ENCODE measurements at places on chromosomes 11 and 22.

DNA sequence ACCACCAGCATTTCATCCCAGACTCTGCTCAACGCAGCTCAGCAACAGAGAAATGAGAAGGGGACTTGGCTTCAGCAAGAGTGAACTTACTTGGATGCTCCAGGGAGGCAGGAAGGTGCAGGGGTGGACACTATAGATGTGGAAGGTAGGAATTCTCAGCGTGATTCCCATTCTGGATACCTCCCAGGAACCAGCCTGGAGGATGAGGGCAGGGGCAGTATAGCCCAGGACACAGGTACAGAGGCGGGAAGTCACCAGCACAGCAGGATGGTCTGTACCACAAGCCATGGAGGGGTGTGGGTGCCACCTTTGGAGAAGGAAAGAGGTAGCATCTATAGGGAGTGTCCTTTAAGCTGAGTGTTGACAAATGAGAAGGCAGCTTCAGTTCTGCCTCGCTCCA lies 1275.2 kb downstream of the TBC1D22A start:
- DNase-seq: no peak

GRCh38 chr22:40387746-40388145 lies 17.4 kb downstream of the SGSM3 start:
- DNase-seq: no peak

DNA sequence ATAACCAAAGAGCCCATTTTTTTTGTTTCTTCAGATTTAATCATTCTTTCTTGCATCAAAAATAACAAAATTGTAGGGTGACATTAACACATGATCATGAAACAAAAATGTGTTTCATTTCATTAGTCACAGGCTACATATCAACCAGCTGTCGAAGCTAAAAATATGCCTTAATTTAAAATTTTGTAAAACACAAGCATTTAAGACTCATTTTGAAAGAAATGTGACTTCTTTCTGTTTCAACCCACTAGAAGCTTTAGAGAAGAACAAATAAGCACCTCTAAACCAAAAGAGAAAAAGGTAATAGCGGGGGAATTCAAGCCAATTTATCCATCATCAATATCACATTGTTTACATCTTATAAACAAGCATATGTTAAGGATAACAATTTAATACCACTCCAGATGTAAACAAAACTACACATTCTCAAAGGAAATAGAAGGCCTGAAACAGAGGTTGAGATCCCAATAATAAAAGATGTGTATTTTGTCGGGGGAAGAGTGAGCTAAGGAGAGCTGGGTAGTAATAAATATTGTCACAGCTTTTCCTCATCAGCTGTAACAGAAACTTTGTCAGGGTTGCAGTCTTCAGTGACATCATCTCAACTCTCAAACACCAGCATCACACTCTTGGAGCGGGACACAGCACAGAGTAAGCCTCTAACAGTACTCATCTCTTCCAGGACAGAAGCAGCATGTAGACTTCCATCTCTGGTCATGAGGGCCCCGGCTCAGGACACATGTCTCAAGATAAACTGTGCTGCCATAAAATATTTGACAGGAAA lies 42.0 kb downstream of the ALG9 start:
- no peak for DNase-seq

DNA sequence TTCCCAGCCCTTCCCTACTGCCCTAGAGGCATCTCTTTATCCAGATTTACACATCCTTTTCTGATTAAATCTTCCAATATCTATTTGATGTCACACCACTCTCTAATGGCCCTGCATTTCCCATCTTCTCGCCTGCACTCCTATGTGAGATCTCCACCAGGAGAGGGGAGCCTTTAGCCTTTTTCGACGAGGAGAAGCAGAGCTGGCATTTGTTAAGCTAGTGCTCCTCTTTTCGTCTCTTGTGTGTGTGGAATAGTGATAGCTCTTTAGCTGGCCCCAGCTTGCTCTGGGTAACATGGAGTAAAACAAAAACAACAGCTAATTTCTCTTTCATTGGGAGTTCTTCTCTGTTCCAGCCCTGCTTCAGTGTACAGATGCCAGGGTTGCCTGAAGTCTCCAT lies 536.5 kb downstream of the NTM start:
- DNase-seq: no peak

DNA sequence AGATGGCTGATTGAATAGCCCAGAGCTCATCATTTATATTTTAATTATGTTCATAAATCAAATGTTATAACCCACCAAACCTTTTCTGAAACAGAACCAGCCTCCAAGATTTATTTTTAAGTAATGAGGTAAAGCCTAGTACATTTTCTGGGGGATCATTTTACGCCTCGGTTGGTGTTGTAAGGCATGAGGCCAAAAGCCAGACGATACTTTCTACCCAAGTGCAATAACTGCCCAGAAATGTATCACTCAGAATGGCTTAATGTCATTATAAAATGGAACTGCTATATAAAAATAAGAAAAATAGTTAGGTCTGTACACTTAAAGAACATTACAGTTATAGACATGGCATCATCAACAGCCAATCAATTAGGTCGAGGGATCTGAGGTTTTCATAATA lies 283.3 kb downstream of the CADM1 start:
- DNase-seq: no peak

DNA sequence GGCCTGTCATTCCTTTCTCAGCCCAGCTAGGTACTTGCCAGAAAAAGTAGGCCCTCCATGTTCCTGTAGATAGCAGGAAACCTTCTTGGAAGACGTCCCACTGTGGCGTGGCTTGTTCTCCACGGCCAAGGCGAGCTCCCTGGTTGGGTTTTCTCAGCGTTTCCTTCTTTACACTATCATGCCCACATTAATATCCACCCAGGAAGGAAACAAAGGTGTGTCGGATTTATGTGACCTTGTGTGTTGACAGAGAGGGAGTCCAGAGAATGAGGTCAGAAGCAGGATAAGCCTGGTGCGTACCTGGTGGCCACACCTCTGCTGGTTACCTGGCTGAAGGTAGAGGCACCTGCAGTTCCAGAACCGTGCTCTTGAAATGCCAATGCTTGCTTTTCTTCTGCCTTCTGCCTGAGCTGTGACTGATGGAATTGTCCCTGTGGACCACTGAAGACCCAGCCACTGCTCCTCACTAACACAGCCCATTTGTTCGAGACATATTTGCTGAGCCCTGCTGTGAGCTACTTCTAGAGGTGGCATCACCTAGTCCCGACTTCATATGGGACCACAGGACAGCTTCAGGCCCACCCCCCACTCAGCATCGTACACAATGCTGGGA lies 7.9 kb downstream of the ASPHD2 start:
- no peak for DNase-seq

DNA sequence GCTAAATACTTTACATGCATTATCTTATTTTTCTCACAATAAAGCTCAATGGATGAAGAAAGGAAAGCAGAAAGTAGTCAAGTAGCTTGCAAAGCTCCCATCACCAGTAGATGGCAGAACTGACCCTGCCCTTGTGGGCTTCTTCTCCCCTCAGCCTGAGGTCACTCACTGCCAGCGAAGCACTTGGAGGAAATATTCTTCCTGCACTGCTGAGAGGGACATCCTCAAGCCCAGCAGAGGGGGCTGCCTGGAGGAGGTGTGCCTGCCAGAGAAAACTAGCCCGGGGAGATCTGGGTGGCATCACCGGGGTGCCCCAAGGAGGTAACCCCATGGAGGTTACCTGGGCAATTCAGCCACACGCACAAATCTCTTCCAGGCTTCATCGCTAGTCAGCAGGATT lies 6.6 kb downstream of the APOL4 start:
- DNase-seq: peak; percentile 83

DNA sequence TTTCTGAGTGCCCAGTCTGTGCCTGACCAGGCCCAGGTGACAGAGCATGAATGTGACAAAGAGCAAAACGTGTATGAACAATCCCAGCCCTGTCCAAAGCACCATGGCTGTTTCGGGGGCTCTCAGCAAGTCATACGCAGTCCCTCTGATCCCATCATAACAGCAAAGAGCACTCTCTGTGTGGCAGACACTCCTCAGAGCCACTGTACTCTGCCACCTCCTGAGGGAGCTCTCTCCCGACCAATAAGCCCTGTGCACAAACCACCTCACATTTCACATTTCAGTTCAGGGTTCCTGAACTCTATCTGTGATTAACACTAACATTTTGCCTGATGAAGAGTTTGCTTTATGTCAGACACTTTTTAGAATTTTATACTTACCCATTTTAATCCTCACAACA lies 6.6 kb downstream of the DGCR2 start:
- DNase-seq: peak; percentile 52
